NCI-H774 (cell line): ENCODE measurements at places on chromosomes 3 and 15.

GRCh38 chr15:67091980-67092677, 26.7 kb downstream of the SMAD3 start:
- no peak for DNase-seq

DNA sequence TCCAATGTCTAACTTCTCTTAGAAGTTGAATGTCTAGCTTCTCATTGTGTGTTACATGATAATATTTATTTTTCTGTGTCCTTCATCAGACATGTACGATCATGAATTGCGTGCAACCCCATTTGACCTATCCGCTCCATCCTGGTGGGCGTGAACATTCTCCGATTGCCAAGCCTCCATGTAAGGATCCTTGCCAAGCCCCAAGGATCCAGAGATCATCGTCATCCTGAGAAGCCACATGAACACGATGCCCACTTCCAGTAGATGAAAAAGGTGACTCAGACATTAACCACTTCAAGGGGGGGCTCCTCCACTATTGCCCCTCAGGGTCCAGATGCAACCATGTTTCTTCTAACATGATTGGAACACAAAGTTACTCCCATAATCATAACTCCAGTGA, 25.5 kb upstream of the KNG1 start:
- no peak for DNase-seq

DNA sequence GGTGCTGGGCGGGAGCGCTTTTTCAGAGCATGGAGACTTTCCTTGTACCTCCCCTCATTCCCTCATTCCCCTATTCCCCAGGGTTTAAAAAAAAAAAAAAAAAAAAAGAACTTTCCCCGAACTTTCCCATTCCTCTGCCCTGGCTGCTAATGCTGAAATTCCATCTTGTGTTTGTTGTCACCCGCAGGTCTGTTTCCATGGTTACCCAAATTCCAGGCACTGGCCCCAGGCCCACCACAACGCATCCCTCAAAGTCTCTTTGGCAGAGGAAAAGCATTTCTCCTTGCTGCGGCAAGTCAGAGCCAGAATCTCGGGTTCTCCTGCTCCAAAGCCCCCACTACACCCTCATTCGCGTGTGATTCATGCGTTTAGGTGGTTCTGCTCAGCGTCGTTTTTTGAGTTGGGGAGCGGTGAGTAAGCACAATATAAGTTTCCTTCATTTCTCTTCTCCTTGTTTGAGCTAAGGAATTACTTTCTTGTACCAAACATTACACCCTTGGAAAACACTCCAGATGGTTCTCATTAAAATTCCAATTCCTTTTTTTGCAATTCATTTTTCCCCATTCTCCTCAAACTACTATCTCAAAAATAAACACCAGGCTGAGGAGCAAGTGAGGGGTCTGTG, 21.6 kb downstream of the ANAPC13 start:
- DNase-seq = no peak

- no peak for DNase-seq
Measured at GRCh38 chr3:144511346-144511745, 539.7 kb downstream of the DIPK2A start.

DNA sequence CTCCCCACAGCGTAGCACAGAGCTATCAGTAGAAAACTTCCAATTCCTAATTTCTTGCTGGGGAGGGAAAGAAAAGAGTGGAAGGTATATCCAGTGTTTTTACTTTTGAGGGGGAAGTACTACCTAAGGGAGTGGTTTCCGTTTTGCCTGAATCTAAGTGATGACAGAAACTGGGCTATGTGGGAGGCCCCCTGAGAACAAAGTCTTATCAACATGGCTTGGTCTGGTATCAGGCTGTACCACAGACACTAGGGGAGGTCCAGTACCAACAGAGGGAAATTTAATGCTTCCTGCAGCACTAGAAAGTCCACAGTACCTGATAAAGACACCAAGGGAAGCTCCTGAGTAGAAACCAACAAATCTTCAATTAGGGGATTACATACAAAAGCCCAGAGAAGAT, 199.2 kb downstream of the IL5RA start:
- DNase-seq = no peak

DNA sequence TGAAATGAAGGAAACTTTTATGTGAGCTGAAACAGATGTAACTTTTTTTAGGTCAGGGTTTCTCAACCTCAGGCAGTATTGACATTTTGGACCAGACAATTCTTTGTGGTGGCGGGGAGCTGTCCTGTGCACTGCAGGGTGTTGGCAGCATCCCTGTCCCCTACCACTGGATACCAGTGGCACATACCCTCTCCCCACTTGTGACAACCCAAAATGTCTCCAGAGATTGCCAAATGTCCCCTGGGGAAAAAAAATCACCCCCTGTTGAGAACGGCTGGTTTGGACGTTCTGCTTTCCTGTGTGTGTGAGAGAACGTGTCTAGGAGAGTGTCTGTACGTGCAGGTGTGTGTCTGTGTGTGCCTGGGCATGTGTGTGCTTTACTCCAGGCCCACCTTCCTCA, 30.7 kb upstream of the GRIP2 start:
- DNase-seq = no peak

DNA sequence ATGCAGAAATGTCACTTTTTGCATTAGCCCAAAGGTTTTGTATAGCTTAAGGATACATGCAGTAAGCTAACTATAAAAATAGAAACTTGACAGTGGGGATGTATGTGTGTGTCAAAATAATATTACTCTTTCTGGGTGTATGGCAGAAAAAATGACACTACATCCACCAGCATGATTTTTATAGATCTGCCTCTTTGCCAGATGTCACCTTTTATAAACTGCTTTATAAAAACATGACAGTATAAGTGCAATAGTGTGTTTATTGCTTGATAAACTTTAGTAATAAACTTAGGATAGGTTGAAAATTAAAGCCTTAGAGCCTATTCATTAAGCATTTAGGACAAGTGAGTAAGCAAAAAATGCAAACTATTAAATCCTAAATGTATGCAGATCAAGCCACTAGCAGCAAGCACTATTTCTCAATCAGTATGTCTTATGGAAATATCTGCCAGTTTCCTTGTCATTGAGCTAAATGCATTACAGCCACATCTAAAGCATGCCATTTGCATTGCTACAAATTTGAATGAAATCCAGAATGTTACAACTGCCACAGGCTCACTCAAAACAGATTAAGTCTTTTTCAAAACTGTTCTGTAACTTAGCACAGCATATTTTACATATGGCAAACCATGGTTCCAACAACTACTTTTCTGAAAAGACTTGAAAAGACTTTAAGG, 935.0 kb downstream of the FHIT start:
- DNase-seq = no peak
